ENCODE measurements at places on chromosomes 13 and 19.

DNA sequence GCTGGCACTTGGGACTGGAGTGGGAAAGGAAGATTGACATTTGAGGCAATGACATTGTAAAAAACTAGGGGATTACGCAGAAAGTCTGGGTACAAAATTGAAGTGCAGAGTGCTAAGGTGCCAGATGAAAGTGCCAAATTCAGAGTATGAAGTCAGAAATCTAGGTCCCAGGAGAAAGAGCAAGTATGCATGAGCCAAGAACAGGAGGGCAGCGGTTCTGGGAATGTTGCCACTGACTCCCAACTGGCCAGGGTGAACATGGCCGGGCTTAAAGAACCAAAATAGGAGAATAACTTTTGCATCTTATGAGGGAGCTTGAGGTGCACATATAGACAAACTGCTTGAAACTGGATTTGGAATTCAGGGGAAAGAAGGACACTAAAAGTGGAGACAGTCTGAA, 495.8 kb upstream of the KLF12 start:
- DNase-seq: no peak

DNA sequence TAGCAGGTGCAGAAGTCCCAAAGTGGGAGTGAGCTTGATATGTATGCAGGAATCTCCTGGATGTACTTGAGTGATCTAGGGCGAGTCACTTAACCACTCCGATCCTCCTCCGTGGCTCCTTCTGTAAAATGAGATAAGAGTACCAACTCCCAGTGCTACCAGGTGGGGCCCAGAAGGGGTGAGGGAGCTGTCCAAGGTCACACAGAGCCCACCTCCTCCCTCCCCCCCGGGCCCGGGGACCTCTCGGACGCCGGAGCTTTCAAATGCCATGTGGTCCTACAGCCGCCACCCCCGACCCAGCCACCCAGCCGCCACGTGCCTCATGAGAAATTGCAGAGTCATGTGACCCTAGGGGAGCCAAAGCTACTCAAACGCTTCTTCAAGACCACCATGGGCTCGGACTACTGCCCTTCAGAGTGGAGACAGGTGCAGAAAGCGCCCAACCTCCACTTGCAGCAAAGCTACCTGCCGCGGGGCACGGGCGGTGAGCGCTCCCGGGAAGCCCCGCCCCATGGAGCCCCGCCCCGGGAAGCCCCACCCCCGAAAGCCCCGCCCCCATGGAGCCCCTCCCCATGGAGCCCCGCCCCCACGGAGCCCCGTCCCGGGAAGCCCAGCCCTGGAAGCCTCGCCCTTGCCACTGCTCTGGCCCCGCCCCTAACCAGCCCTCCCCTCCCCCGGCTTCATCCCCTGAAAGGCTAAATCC, 10.1 kb upstream of the ZNF358 start:
- no peak for DNase-seq

DNA sequence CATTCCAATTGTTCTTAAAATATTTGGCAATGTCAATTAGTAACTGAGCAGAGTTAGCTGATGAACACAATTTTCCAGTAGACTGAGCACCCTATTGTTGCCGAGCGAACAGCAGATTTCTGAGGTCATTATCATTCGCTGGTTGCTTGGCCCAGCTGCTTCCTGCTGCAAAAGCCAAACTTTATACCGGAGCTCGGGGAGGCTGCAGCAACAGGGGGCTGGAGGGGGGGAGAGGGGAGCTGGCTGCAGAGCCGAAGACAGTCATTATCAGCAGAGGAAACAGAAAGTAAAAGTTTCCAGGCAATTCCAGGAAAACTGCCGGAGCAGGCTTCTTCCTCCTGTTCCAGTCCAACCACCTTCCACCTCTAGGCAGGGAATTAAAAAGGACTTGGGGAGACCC, 77.9 kb downstream of the ZNF536 start:
- no peak for DNase-seq

DNA sequence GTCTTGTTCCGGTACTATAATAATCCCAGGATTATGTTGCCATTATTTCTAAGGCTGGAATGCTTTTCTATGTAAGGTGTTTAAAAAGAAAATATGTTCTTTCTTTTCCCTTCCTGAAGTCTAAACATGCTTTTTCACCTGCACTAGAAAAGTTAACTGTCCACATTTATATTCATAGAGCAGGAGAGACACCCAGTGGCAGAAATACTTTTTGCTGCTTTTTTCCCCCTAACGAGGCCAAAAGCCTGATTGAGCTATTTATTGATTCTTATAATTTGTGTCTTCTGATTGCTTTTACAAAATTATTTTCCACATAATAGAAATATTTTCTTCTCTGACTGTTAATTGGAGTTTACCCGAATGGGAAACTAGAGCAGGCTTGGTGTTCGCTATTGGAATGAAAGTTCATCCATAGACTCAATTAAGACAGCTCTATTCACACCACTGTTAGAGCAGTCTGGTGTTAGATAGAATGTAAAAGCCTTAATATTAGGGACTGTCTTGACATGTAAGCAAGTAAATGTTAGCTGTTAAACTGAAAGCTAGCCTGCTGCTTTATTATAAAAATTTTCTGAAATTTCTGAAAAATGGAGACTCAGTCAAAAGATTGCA, 15.8 kb downstream of the GPR180 start:
- DNase-seq: no peak

DNA sequence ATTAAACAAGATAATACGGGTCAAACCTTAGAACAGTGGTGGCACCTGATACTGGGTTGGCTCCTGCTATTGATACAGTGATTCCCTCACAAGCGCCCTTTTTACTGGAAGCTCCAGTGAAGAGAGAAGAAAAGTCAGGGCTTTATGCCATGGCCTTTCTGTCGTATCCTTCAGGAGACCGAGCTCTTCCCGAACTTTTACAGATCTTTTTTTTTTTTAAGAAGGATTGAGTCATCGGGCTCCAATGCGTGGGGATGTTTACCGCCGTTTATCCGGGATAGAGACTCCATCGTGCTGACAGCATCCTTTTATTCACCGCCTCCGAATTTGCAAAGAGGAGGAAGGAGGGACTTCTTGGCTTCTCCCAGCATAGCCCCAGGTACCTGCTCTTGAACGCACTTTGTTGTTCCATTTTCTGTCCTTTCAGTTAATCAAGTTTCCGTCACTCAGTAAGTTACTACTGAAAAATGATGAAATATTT, 574 bp downstream of the ZNF227 start:
- no peak for DNase-seq

DNA sequence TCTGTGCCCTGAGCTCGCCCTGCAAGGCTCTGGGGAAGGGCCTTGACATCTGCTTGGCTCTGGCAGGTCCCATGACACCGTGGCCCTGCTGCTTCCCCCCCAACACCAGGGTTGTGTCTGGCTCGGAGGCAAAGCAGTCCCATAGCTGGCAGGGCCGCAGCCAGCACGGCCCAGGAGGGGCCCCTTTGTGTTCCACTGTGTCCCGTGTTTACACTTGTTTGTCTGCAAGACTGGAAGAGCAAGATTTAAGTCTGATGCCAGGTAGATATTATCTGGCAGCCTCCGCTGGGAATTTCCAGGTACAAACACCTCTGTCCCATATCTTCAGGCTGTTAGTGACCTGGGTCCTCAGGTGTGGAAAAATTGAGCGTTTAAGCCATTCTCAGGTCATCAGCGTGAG, 44.3 kb downstream of the MCF2L start:
- DNase-seq: no peak

DNA sequence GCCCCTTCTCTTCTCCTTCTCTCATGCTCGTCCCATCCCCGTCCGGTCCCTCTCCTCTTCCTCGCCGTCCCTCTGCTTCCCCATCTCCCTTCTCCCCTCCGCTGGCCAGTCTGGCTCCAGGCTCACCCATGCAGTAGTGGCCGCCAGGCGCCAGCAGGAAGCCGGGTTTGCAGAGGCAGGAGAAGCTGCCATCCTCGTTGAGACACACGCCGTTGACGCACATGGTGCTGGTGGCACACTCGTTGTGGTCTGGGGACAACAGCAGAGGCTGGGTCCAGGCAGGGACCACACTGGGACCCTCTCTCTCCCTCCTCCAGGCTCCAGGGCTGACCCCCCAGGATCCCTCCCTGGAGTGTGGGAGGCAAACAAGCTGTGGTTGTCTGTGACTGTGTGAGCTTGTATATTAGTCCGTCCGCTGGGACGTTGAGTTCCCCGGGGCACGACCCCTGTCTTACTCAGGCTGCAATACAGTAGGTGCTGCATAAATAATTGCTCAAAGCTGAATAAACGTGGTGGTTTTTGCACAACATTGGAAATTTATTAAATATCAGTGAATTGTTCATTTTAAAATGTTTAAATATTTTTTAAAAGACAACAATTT, 16.4 kb downstream of the FBN3 start:
- no peak for DNase-seq

DNA sequence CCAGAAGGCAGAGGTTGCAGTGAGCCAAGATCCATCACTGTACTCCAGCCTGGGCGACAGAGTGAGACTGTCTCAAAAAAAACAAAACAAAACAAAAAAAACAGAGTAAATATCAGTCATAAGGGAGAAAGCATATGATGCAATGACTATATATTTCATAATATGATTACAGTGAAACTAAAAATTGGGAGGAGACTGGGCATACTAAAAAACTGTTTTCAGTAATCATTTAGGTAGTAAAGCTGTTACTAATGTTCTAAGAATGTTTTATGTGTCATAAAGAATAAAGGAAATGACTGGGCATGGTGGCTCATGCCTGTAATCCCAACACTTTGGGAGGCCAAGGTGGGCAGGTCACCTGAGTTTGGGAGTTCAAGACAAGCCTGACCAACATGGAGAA, 15.9 kb downstream of the ZNF573 start:
- no peak for DNase-seq

- DNase-seq: peak; percentile 47
Observed at GRCh38 chr19:40549007-40549708, 27.5 kb upstream of the SHKBP1 start.

- no peak for DNase-seq
Observed at GRCh38 chr19:53132141-53132991, at the start of gene ZNF415. ZNF415 (minus strand) TSS chr19:53132910; CDS start chr19:53122676, 10,234 bp downstream.

DNA sequence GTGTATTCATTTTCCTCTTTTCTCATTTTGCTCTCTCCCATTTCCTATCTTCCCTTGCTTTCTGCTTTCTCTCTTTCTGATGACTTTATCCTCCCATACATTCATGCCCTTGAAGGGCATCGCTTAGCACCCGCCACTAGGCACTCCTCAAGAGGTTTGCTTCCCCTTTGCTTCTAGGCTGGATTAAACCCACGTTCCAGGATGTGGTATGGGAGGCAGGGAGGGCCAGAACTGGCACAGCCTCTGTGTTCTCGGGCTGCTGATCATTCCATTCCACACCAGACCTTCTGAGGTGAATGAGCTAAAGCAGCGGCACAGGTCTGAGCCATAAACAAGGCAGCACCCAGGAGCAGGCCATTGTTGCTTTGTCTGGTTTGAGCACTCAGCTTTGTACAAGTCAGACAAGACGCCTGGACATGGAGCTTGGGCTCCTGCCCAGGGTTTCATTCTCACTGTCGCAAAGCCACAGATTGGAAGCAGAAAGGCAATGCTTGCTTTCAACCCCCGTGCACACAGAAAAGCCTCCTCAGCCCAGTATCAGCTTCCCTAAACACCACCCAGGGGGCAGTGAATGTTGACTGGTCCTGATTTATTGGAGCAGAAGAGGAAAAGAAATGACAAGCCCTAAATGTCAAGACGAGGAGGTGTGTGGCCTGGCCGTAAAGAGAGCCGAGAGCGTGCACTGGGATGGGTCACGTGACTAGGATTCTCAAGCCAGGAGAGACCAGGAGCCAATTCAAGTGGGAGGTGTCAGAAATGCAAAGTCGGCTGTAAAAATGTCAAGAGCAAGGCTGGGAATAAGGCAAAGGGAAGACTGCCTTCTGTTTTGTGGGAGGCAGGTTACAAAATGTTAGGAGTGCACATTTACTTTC, 218.0 kb upstream of the SERP2 start:
- DNase-seq: no peak

- DNase-seq: no peak
Observed at GRCh38 chr19:15038294-15038693, 11.0 kb upstream of the CASP14 start.

GRCh38 chr13:27024074-27024461, 147.5 kb downstream of the USP12 start:
- DNase-seq: no peak

GRCh38 chr13:76638882-76639281, 247.3 kb downstream of the KCTD12 start:
- DNase-seq: no peak

- no peak for DNase-seq
Observed at GRCh38 chr13:90389537-90389936, 958.0 kb upstream of the MIR17HG start.

DNA sequence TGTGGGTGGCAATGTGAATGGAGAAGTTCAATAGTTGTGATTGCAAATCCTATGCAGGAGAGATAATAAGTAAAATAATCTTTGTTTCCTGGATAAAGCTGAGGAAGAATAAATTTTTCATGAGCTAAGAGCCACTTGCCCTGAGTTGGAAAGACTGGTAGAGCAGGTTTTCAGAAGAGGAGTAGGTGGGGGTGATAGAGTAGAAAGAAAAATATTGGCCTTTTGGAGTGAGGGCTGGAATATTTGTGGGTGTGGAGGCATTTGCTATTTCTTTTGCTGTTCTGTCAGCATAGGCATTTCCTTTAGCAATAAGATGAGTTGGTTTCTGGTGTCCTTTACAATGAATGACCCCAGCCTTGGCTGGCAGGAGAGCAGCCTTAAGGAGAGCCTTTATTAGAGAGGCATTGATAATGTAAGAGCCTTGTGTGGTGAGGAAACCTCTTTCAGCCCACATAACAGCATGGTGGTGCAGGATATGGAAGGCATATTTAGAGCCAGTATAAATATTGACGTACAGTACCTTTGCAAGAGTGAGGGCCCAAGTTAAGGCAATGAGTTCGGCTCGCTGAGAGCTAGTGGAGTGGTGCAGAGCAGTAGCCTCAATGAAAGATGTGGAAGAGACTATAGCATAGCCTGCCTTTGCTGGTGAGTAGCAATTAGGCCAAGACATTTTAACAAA, 11.6 kb upstream of the ZNF431 start:
- no peak for DNase-seq

DNA sequence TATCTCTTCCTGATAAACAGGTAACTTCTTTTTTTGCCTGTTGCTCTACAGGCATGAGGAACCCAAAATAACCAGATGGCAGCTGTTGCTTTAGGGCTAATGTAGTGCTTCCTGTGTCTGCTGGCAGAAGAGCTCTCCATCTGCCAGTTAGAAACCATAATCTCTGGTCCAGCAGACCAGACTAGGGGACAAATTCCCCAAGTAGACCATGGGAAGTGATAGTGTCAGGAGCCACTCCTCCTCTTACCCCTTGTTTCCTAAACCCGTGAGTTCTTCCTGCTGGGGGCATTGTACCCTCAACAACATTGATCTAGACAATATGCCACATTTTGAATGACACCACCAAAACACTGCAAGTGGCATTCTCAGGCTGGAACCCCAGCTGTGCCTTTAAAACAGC, 135.9 kb downstream of the DLEU7 start:
- no peak for DNase-seq

- DNase-seq: no peak
Observed at GRCh38 chr13:65453982-65454381, 1776.2 kb downstream of the PCDH9 start.

GRCh38 chr19:50030225-50030624, 4.4 kb downstream of the ZNF473 start:
- DNase-seq: no peak
